ENCODE measurements at places on chromosomes 12 and 14.

DNA sequence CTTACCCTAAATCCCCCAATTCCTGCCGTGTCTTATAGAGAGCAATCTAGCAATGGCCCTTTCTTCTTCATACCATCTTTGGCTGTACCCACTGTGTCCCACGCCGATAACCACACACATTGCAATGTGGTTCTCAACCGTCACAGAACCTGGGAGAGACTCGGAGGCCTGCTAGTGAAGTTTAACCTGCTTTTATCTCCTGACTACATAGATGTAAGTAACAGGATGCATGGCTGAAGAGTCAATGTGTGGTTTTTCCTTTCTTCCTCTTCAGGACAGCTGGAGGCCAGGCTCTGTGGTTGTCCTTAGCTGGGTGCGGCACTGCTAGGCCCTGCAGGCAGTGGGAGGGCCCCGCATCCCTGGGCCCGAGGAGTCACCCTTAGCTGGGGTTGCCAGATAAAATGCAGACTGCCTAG lies 51.3 kb downstream of the ZNF664 start:
- no peak for DNase-seq

- no peak for DNase-seq
Measured at GRCh38 chr14:98949481-98950135, 322.4 kb downstream of the BCL11B start.

DNA sequence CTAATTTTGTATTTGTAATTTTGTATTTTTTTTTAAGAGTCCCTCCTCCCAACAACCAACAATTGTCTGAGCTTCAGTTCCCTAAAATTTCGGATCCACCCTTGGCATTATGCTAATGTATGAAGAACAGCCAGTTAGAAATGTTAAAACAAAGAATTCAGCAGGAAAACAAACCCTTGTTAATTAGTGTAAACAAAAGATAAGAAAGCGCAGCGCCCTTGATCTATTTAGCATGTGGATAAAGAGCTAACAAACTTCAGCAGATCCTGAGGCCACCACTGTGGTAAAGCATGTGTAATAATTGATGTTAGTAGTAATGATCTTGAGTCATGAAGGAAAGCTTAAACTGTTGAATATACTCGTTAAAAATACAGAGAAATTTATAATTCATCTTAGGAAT lies 199.8 kb downstream of the TMX1 start:
- no peak for DNase-seq

- DNase-seq = peak; percentile 64
Measured at GRCh38 chr14:26531894-26532293, 65.9 kb downstream of the NOVA1 start.

DNA sequence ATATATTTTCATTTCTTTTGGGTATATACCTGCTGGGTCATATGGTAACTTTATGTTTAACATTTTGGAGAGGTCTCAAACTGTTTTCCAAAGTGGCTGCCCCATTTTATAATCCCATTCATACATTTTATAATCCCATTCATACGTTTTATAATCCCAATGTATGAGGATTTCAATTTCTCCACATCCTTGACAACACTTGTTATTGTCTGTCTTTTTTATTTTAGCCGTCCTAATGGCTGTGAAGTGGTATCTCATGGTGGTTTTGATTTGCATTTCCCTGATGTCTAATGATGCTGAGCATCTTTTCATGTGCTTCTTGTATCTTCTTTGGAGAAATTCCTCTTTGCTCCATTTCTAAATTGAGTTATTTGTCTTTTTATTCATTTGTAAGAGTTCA lies 6.7 kb upstream of the CFL2 start:
- DNase-seq = no peak

DNA sequence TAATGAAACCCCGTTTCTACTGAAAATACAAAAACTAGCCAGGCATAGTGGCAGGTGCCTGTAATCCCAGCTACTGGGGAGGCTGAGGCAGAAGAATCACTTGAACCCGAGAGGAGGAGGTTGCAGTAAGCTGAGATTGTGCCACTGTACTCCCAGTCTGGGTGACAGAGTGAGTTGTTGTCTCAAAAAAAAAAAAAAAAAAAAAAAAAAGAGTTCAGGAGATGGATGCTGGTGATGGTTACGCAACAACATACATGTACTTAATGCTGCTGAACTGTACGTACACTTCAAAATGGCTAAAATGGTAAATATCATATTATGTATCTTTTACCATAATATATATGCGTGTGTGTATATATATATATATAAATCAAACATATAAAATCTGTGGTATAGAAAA lies 29.0 kb downstream of the ACTN1 start:
- DNase-seq = peak; percentile 68

GRCh38 chr12:42495244-42495643 lies 94.3 kb downstream of the PRICKLE1 start:
- DNase-seq = no peak

- DNase-seq = peak; percentile 49
Measured at GRCh38 chr12:104591257-104591885, 134.6 kb downstream of the CHST11 start.

- DNase-seq = no peak
Measured at GRCh38 chr14:89493406-89493805, 76.4 kb upstream of the FOXN3 start.

- no peak for DNase-seq
Measured at GRCh38 chr14:95477411-95478269, 38.8 kb downstream of the SYNE3 start.

GRCh38 chr14:30225176-30225575 lies 297.5 kb upstream of the PRKD1 start:
- DNase-seq = no peak

Data from bronchial epithelial cell (primary cell).